Right ventricle myocardium inferior (tissue), 1 donor: ENCODE measurements at places on chromosomes 7 and 10.

DNA sequence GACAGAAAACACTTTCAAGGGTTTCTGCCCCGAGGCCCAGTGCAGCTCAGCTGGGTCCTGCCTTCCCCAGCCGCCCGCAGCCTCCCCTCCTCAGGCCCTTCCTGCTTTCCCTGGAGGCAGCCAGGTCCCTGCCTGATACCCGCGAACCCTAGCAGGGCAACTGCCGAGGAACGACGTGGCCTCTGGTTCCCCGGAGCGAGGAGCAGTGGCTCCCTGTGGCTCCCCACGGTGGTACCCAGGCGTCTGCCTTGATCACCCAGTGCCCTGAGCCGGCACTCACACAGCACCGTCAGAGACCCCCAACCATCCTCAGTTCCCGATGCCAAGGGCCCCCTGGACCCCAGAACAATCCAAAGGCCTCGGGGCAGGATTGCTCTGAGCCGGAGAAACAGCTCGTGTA, 58.3 kb downstream of the CFAP46 start:
- peak; percentile 13 for DNase-seq

DNA sequence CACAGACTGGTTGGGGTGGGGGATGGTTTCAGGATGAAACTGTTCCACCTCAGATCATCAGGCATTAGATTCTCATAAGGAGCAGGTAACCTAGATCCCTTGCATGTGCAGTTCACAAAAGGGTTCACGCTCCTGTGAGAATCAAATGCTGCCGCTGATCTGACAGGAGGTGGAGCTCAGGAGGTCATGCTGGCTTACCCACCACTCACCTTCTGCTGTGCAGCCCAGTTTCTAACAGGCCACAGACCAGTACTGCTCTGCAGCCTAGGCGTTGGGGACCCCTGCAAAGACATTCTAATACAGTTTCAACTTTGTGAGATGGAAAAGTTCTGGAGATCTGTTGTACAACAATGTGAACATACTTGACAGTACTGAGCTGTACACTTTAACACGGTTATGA, 39.9 kb downstream of the STRA8 start:
- no peak for DNase-seq

DNA sequence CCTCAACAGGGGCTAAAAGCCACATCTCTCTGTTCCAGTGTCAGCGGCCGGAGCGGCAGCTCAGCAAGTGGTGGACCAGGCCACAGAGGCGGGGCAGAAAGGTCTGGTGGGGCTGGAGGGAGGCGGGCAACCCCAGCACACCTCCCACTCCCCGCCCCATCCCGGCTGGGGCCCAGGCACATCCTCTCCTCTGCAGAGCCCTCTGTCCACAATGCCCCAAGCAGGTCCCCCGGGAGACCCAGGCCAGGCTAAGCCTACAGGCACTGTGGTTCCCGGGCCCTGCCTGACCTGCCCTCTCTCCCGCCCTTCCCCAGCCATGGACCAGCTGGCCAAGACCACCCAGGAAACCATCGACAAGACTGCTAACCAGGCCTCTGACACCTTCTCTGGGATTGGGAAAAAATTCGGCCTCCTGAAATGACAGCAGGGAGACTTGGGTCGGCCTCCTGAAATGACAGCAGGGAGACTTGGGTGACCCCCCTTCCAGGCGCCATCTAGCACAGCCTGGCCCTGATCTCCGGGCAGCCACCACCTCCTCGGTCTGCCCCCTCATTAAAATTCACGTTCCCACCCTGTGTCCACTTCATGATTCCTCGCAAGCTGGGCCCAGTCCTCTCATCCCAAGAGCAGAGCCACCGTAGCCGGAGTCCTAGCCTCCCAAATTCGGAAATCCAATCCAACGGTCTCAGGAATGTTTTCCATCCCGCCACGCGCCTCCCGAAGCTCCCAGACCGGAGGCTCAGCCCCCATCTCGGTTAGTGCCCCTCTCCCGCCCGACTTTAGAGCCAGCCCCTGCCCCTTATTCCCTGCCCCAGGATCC, 2.1 kb downstream of the ADIRF start:
- DNase-seq = peak; percentile 92

- DNase-seq = no peak
Measured at GRCh38 chr7:32048970-32049491, 21.2 kb downstream of the PDE1C start.

GRCh38 chr10:79446758-79447084, 1.3 kb upstream of the ZCCHC24 start:
- peak; percentile 84 for DNase-seq

- no peak for DNase-seq
Measured at GRCh38 chr7:137354396-137354795, 10.9 kb upstream of the PTN start.
